ENCODE measurements at places on chromosomes 5 and 9. TPM values are rescaled to one million over a fixed set of nuclear protein-coding genes. Genes with fewer than 3 reads are reported as not detected.
A peak's percentile ranks its signal among the peaks of the same experiment; 100 is the strongest.

- peak; percentile 46 for DNase-seq
Measured at GRCh38 chr9:78671785-78672184, 374.9 kb downstream of the PSAT1 start.

- no peak for DNase-seq
Measured at GRCh38 chr5:589173-589572, 23.0 kb upstream of the CEP72 start.

DNA sequence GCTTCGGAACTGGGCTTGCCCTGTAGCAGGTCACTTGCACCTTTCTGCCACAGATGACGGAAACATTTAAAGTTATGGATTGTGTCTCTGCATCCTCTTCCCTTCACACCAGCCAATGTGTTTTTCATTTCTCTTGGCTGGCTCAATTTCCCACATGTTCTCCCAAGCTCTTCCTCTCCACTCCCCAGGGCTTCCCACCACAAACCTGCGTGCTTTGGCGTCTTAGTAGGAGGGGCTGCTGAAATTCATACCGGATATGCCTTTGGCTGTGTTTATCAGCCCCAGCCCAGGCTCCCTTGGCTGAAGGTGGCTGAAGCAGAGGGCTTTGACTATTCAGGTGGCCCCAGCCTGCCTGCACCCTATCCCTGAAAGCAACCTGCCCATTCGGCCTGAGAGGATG lies 32.1 kb downstream of the ADRB2 start:
- no peak for DNase-seq

DNA sequence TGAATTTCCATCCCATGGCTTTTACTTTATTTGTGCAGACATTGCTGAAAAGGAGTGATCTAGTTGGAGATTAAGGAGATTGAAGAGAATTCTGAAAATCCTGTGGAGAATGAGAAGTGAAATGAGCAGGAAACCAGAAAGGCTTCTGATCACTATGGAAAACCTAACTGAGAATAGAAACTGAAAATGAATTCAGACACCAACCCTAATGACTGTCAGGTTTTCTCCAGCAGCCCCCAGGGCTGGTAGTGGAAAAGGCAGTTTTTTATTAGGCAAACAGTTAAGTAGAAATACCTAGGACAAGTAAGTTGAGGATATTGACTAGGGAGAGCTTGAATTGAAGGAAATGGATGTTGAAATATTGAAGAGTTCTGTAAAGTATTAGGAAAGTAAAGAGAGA lies 14.7 kb upstream of the ARRDC3 start:
- peak; percentile 31 for DNase-seq

DNA sequence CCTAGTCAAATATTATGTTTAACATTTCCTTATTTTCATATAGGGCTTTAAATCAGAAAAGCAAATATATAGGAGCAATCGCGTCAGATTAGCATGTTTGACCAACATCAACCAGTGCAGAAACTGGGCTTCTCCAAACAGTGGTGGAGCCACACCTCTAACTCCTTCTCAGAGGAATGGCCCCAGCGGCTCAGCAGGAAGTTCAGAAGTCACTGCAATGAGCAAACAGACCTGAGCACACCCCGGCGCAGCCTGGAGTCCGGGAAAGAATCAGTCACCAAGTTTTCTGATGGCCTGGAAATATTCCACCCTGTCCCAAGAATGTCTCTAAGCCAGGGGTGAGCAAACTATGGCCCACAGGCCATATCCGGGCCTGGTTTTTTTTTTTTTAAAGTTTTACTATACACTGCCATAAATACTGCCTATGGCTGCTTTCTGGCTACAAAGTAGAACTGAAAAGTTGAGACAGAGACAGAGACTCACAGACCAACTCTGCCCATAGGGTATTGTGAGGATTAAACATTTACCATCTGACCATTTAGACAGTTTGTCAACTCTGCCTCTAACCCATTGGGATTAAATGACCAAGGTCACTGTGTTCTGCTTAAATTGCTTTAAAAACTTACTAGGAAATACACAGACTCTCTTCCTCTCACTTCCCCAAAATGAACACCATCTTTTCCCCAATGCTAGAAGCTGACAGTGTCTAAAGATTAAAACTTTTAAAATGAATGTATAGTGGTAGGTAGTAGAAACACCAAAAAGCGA lies 5.4 kb downstream of the GOLM1 start:
- no peak for DNase-seq

Gene FAM78A
- total RNA-seq = 0.71 TPM

DNA sequence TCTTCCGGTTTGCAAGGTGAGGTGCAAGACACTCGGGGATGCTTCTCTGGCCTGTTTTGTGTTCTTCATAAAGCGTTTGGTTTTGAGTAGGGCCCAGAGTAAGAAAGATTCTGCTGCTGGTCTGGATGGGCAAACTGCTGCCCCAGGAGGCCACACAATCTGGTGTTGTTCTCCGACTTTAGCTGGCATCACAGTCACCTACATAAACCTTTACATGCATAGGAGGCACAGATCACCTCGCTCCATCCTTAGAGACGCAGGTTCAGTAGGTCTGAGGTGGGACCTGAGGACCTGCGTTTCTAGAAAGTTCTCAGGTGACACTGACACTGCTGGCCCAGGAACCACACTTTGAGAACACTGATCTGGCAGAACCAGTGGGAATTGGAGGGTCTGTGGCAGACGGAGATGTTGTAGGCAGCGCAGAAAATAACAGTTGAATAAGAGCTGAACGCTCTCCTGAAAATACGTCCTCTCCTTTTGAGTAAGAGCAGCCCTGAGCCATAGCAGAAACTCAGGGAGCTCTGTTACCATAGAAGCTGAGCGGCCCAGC lies 3.9 kb upstream of the SLC6A3 start:
- DNase-seq = no peak

- peak; percentile 34 for DNase-seq
Measured at GRCh38 chr9:21414220-21414940, 5.5 kb downstream of the IFNA8 start.

Gene C9orf153
- total RNA-seq = not detected

DNA sequence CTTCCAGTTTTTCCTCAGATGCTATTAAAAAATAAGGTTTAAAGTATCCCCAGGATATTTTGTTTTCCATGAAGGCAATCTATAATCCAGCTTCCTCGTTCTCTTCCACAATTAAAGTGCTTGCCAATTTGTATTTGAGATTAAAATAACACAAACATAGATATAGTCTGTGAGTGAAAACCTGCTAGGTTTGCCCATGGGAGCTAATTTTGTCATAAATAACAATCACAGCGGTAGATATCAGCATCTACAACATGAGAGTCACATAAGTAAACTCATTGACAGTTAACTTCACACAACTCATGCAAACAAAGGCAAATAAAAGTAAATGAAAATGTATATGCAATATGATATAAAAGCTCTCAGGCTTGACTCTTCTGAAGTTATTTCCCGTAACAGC lies 29.2 kb upstream of the RASGRF2 start:
- no peak for DNase-seq

DNA sequence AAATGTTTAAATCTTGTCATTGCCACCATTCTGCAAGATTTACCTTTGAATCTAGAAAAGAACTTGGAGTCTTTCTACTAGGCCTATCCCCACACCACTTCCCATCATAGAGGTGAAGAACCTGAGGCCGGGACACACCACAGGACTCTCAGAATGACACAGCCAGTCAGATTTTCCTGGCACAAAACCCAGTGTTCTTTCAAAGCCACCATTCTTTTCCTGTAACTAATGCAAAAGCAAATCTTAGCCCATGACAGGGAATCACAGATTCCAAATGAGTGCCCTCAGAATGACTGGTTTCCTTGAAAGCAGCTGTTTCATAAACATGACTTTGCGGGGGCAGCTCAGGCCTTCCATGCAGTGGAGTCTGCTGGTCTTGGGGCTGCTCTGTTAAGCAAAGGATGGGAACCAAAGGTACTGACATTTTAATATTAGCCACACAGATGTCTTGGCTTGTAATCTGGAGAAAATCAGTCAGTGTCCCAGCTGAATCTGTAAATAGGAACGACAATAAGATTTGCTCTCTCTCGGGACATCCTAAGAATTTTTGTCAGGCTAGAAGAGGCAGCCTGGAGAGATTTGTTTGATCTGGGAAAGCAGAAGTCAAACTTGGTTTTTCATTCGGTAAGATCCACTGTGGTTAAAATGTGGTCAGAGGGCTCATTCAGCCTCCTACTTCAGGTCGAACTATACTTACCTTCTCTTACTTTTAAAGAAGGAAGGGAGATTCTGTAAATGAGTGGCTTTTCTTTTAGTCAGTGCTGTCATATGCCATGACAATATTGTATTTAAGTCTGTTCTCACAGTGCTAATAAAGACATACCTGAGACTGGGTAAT lies 115.1 kb downstream of the PALM2AKAP2 start:
- peak; percentile 90 for DNase-seq

DNA sequence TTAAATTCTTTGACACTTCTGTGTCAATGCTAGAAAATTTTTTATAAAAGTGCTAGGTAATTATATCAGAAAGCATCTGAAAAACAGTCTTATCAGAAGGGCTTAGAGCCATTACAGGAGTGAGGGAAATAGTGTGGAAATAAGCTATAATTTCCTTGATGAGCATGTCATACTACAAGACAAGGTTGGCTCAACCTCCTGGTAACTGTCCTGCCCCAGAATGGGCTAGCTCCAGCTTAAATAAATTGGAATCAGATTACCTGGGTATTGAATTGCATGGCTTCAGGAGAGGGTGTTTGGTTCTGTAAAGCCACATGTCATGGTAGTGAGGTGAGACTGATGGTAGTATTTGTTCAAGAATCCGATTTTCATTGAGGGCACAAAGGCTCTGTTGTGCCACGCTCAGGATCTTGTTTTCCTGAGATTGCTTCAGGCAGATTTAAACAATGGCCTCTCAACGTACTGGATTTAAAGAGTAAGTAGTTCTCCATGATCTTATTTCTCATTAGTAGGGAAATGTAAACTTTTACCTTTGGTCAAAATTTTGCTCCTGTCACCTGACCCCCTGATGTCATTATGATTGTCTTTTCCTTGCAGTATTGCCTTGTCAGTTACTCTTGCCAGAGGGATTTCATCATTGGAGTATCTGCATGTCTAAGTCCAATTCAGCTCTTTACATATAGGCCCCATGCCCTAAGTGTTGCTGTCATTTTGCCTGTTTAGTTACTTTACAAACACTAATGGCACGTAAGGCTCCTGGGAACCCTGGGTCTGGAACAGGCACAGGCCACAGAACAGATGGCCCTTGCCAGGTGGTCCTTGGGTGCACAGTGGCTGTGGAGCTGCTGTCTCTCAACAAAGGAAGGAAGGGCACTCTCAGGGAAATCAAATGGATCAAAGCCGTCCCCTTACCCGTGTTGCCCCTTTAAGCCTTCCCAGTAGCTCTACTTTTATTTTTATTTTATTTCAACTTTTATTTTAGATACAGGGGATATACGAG lies 21.3 kb downstream of the TRIO start:
- DNase-seq = no peak

DNA sequence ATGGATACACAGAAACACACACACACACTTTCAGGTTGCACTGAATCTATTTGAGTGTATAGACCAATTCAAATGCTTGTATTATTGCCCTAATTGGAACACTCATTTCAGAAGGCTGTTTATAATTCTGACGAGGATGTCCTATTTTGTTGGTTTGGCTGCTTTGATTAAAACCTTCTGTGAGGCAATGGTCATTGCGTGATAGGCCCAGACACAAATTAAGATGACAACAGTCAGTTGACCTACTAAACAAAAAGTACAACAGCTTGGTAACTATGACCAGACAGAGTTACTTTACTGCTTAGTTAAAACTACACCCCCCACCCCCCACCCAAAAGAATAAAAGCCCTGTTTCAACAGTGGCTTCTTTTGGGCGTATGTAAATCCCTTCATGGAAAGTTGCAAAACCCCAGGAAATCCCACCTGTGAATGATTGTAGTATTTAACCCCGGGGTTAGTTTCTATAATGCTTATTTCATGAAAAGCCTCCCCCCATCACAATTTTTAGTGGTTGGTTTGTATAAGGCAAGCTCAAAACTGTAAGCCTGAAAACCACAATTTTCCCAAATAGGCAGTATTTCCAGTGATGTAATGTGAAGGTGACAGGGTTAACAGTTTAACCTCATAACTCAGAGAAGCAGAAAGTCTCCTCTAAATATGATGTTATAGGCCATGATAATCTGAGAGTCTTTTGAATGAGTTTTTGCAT lies 340.8 kb downstream of the FGF10 start:
- no peak for DNase-seq

- DNase-seq = peak; percentile 86
Measured at GRCh38 chr5:163434401-163434866, 3.0 kb upstream of the CCNG1 start.

DNA sequence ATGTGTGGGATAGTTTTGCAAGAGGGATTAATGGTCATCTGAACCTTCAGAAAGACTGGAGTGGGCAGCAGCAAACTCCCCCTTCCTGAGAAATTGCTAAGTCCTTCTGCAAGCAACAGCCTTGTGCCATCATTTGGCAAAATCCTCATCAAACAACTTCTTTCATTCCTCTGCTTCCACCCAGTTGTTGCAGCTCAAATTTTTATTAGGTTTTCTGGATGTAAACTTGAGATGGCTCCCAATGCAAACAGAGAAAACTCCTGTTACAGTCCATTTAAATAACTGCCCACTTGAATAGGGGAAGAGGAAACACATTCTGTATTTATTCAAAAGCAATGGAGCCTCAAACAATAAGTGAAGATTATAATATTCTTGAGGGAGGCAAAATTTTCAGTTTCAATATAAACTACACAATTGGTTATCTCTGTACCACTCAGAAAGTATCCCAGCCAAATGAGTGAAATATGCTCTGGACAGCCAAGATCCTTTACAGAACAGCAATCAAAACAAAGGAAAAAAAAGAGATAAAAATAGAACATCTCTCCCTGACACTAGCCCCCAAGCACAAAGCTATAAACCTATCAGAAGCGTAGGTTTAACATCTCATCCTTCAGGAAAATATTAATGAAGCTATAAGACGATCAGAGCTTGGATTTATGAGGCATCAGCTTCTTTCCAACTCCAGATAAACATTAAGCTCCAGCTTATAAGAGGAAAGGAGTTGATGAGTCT lies 17.3 kb upstream of the DAP start:
- no peak for DNase-seq

Gene KLHL3
- total RNA-seq = 2.2 TPM
